Adipocyte (in vitro differentiated cells): ENCODE measurements at places on chromosomes 1 and 21.
A peak's percentile ranks its signal among the peaks of the same experiment; 100 is the strongest.

GRCh38 chr1:151994956-151995355 lies 1.3 kb upstream of the S100A10 start:
- peak; percentile 94 for DNase-seq

- DNase-seq, result no peak
Measured at GRCh38 chr1:96544051-96544830, 177.3 kb upstream of the PTBP2 start.

GRCh38 chr1:42137766-42138165 lies 15.4 kb upstream of the GUCA2B start:
- no peak for DNase-seq

DNA sequence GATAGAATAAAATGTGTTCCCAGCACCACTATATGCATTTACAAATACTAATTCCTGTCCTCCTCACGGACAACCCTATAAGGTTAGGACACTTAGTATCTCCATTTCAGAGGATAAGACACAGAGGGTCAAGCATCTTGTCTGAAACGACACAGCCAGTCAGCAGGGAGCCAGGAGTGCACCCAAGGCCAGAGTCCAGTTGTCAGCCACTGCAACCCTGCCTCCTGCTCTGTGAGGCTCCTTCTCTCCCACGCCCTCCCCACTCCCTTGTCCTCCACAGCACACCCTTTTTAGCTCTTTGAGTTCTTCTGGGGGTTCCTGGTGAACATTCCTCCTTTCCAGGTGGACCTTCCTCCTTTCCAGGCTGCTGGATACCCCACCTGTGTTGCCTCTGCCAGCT lies 119.0 kb upstream of the TNR start:
- no peak for DNase-seq

DNA sequence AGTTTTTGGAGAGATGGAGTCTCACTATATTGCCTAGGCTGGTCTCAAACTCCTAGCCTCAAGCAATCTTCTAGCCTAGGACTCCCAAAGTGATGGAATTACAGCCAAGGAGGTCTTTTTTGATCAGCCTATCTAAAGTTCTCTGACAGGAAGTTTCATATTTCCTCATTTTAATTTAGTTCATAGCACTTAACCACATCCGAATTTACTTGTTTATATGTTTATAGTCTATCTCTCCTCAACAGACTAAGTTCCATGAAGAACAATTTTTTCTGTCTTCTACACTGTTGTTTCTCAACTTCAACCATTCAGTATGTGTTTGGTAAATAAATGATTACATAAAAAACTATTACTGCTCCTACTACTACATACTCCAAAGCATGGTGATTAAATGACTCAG lies 47.9 kb downstream of the GON4L start:
- DNase-seq, result peak; percentile 3

- DNase-seq, result no peak
Measured at GRCh38 chr21:44722731-44723130, 11.4 kb upstream of the TSPEAR start.

- no peak for DNase-seq
Measured at GRCh38 chr1:225423518-225423855, 4.4 kb downstream of the LBR start.

DNA sequence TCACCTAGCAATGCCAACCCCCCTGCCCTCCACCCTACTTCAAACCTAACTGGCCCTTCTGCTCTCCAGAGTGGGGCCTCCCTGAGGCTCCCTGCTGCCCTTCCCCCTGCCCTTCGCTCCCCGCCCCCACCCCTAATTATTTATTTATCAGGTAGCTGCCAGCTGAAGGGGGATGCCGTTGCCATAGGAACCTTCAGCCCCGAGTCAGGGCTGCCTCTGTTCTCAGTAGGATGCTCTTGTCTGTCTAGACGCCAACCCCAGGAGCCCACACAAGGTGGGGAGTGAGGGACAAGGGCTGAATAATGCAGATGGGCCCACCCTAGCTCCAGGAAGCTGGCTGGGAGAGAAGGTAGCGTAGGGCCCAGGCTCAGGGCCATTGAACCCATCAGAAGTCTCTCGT lies 41.1 kb downstream of the NKAIN1 start:
- no peak for DNase-seq
